ENCODE measurements at places on chromosomes 1 and 21.

- DNase-seq, result no peak
These were observed 348.7 kb upstream of the PTBP2 start for GRCh38 chr1:96372881-96373280.

DNA sequence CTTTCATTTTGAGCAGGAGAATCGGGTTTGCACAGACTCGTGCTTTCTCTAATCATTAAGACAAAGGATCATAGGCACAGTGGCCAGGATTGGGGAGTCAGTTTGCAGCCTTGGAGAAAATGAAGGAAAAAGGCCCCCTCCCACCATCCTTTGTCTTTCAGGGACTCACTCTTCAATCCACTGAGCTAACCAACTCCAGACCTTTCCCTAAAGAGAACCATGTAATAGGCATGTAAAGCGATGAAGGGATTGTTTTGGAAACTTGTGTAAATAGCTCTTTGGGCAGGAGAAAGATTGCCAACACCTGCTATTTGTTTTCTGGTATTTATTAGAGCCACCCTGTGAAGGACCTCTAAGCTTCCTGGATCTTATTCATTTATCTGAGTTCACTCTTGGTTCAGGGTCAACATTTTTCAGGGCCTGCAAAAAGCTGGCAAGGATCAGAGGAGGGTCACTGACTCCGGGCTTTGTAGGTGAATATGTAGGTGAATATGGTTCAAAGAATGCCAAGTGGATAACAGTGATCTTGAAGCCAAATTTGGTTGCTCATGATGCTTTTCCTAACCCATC, 192.6 kb upstream of the FGGY start:
- DNase-seq, result no peak

- no peak for DNase-seq
These were observed 74.3 kb downstream of the SKI start for GRCh38 chr1:2302292-2302925.

DNA sequence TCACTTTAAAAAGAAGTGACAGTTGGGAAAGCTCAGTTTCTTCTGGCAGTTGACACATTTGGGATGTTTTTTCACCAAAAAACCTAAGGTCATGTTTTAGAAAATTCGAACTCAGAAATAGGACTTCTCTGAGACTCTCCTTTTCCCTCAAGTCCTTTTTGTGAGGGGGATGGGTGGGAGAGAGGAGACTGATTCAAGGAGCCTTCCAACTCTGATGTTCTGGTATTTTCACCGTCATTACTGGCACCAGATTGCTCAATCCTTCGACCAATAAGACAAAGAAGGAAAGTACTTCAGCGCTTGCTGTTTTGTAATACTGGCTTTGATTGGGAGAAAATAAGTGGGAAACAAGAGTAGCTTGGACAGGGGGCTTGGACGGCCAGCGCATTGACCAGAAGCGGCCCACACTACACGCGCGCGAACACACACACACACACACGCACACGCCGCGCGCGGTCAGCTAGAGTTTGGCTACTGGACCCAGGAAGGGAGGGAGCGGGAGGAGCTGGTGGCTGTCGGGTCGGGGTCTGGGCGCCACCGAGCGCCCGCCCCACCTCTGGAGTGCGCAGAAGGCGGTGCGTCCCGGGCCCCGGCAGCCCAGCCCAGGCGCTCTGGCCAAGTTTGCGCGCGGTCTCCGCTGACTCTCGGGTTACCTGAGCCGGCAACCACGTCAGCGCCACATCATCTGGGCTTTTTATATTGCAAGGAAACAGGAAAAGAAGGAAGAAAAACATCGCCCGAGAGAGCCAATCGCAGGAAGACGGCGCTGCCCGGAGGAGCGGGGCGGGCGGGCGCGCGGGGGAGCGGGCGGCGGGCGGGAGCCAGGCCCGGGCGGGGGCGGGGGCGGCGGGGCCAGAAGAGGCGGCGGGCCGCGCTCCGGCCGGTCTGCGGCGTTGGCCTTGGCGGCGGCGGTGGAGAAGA, at the start of gene KCNK1:
Gene KCNK1 (plus strand): TSS at position 855 of the 921 bp plus-strand sequence. CDS start 66 bp downstream, at position 921.
- DNase-seq, result no peak

DNA sequence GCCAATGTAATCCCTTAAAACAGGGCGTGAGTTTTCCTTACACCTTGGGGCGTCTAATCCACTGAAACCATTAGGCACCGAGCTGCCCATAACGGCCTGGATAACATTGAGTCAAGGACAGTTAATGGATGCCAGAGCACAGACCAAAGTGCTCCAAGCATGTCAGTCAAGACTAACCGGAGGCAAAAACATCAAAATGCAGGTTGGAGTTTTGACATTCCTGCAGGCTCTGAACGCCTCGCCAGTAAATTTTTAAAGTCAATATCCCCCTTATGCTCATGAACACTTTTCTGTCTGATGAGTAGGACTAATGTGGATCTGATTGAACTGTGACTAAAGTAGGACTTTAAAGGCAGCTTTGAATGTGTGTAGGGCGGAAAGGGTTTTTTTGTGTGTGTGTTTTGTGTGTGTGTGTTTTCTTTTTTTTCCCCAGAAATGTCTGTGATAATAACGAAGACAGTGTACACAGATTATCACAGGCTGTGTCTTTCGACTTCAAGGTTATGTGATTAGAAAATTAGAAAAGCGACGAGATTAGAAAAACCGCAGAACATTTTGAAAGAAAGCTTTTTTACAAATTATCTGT, 194.2 kb upstream of the PROX1 start:
- DNase-seq, result no peak

GRCh38 chr21:26011292-26011940, 159.2 kb downstream of the APP start:
- DNase-seq, result no peak

GRCh38 chr1:209323743-209324142, 259.8 kb upstream of the CAMK1G start:
- DNase-seq, result no peak

DNA sequence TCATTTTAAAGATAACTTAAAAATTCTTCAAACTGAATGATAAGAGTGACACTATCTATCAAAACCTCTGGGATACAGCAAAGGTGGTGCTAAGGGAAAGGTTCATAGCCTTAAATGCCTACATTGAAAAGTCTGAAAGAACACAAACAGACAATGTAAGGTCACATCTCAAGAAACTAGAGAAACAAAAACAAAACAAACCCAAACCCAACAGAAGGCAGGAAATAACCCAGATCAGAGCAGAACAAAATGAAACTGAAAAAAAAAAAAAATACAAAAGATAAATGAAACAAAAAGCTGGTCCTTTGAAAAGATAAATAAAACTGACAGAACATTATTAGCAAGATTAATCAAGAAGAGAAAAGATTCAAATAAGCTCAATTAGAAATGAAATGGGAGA, 6.8 kb downstream of the ODF2L start:
- no peak for DNase-seq

DNA sequence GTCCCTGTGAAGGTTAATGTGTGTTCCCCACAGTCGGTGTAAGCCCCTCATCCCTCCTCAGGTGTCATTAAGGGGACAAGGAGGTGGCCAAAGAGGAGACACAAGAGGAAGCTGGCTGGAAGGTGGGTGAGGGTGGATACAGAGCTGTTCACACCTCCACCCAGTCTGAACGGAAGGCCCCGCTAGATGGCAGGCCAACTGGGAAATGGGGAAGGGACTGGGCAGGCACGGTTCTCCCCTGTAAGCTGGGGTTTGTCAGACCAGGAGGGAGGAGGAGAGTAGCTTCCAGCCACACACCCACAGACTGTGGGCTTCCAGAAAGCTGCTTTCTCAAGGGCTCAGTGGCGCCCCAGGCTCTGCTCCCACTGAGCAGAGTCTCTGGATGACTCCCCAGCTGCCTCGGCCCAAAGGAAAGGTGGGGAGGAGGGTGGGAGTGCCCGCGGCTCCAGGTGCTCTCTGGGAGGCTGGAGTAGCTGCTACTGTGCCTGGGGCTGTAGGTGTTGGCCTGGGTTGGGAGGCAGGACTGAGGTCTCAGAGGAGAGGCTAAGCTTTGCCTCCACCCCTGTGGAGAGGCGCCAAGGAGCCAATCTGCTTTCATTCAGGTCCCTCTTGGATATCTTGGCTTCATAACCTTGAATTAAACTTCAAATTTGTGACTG, 41.2 kb downstream of the PCP4 start:
- DNase-seq, result no peak

- DNase-seq, result peak; percentile 90
These were observed 34.8 kb downstream of the KCNQ4 start for GRCh38 chr1:40818264-40818961.
